NCI-H1694 treated with DMSO at 0.1 percent for 48 hours (cell line): ENCODE measurements at places on chromosomes 6 and 20.

GRCh38 chr6:148021165-148021564, 321.5 kb upstream of the SASH1 start:
- no peak for DNase-seq

DNA sequence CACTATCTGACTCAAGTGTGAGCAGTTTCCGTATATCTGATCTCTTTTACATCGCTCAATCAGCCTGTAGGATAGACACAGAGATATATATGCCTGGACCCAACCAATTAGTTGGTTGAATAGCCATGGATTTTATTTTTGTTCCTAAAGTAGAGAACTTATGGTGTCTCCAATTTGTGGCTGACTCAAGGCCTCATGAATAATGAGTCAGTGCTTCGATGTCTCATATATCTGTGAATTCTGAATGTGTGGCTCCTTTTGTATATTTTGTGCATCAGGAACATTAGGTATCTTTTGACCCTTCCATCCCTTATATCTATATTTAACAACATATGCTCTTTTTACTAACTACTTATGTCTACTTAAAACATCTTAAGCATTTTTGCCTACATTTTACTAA, 64.5 kb downstream of the OR2B2 start:
- DNase-seq: no peak

DNA sequence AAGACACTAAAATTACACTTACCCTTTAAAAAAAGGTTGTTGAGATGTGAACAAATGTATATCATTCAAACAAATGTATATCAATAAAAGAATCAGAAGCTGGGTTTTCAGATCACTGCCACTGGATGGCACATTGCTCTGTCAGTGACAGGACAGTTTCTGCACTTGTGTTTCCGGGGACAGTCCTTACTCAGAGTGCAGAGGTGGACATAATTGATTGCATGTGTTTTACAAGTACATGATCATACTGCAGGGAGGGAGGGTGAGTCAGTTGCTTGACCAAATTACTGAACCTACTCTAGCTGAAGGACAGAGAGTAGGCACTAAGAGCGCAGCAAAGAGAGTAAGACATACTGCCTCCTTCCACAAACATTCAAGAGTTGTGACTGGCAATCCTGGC, 302.3 kb downstream of the TENT5A start:
- DNase-seq: no peak

DNA sequence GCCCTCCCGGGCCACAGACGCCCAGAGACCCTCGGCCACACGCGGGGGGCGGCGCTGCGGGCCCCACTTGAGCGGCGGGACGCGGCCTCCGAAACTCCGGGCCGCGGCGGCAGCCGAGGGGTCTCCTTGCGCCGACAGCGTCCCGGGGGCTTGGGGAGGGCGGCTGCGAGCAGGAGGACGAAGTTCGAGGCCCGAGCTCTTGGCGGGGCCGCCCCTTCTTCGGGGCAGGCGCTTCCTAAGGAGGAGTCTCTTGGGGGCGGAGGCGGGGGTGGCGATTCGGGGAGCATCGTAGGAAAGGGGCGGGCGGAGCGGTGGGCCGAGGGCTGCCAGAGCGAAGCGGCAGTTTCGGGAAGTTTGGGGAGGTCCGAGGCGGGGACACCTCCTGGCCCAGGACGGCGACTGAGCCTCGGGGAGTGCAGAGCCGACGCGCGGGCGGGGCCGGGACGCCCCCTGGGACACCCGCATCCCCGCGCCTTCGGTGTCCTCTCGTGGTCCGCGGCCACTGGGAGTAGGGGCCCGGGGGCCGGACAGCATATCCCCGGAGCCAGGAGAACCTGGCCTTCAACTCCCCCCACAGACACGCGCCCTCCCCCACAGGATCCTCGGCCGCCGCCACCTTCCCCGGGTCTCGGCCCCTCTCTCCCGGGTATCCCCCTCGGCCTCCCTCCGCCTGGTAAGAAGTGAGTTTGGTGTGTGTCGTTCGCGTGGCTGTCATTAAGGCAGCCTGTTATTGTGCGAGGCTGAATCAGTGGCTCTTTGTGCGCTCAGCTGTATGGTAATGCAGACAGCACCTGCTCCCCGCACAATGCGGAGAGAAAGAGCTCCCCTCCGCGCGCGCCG, 613 bp upstream of the DLL1 start:
- DNase-seq: peak; percentile 37

DNA sequence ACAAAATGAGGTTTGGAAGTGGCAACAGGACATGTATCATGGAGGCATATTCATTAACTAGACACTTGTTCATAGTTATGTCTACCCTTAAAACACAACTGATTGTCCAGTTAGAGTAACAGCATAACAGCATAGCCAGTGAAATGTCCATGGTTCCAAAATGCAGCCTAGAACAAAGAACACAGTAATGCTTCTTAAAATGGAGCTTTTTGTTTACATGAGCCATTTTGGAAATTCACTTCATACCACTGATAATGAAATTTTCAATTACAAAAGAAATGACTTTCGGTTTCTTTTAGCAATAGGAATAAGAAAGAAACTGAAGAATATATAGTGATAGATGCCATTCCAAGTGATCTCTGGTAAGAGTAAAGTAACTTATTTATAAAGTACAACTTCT, 111.1 kb upstream of the DST start:
- DNase-seq: no peak

- no peak for DNase-seq
These were observed 8.5 kb downstream of the RBM24 start for GRCh38 chr6:17289630-17290061.

DNA sequence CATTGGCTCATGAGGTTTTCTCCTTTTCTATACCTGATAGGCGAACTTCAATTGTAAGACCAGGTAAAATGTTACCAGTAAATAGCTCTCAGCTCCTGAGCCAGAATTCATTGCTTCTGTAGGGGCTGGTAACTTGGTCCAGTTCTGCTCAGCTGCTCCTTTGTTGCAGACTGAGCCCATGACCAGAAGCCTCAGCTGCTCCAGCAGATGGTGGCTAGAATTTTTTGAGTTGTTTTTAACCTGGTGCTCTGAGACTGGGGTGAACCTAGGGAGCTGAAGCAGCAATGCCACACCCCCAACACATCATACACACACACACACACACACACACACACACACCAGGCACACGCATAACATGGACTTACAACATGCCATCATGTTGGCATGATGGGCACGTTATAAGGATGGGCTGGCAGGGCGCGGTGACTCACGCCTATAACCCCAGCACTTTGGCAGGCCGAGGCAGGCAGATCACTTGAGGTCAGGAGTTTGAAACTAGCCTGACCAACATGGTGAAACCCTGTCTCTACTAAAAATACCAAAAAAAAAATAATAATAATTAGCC, 103.1 kb downstream of the QRSL1 start:
- no peak for DNase-seq

- no peak for DNase-seq
These were observed 17.8 kb downstream of the LRP11 start for GRCh38 chr6:149846321-149846720.

DNA sequence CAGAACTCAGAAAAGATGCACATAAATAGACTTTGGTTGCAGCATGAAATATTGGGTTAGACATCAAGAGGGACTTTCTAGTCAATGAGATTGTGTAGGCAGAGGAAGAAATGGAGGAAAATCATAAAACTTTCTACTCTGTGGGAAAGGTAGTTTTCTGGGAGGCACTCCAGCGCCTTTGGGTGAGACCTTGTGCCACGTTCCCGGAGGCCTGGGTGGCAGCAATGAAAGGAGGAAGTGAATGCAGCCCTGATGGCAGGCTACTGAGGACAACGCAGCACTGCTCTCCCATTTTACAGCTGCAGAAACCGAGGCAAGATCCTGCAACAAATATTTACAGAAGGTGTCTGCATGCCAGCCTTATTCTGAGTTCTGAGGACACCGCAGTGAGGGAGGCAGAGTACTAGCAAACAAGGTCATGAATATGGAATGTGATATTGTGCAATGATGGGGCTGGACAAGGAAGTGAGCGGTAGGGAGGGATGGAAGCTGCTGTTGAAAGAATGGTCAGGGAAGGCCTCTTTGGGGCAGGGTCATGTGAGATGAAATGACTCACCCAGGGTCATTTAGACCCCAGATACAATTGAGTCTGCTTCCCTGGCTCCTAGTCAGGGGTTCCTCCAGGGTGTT, 159.1 kb downstream of the TFAP2C start:
- DNase-seq: no peak

DNA sequence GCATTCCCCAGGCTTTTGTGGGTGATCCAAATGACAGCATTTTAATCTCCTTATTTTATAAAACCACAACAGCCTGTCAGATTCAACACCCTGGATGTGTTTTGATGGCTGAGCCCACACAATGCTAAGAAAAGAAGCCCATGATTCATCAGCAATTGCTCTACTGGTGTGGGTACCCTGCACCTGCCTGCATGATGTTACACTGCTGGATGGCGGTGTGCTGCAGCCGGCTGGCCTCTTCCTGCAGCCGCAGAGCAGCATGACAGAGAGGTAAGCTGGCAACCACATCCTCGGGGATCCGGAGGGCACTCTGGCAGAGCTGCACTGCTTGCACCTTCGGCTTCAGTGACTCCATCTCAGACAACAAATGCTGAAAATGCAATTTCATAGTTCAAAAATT, 327.5 kb downstream of the SYNE1 start:
- no peak for DNase-seq

GRCh38 chr20:3669710-3670367, 6.6 kb upstream of the GFRA4 start:
- DNase-seq: no peak

DNA sequence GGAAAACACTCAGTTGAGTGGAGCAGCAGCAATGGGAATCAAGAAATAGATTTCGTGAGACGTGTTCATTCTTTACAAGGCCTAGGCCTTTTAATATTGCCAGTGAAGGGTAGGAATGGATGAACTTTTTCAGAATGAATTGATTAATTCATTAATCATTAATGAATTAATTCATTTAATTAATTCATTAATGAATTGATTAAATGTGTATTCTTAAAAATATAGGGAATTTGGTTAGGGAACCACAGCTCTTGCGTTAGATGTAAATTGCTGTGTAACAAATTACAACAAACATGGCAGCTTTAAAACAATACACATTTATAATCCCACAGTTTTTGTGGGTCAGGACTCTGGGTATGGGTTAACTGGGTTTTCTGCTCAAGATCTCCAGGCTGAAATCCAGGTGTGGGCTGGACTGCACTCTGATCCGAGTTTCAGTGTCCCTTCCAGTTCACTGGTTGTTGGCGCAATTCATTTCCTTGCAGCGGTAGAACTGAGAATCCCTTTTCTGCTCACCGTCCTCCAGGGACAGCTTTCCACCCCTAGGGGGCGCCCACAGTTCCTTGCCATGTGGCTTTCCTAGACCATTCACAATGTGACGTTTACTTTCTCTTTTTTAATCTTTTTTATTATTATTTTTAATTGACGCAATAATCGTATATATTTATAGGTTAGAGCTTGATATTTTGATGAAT, 32.8 kb upstream of the BCAS1 start:
- DNase-seq: no peak

- DNase-seq: no peak
These were observed 12.5 kb upstream of the THBD start for GRCh38 chr20:23061734-23062561.

- no peak for DNase-seq
These were observed 125.4 kb downstream of the CD24 start for GRCh38 chr6:106849120-106849519.

DNA sequence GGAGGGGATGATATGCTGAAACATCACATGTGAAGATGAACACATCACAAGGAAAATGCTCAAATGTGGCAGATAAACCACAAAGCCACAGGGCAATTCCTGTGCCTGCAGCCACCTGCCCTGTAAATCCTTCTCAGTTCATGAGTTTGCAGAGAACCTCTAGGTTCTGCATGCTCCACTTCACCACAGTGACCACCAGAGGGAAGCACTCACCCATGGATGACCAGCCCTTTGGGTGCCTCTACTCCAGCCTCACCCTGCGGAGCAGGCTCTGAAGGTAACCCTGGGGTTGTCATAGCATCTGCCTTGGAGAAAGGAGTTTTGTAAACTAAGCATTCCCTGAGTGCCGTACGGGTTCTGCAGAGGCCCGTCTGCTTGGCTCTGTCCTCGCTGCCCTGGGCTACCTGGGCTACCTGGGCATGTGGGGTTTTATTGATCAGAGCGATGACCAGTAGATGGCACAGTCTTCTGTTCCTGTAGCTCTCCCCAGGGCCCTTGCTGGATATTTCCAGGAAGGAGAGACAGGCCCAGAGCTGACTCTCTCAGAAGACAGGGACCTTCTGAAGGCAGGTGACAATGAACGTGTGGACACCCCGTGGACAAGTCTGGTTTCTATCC, 31.7 kb upstream of the CST1 start:
- DNase-seq: no peak

GRCh38 chr6:91720324-91720723, 1133.5 kb upstream of the MAP3K7 start:
- DNase-seq: no peak

- DNase-seq: no peak
These were observed 73.1 kb upstream of the RIPOR2 start for GRCh38 chr6:25008707-25009392.

- no peak for DNase-seq
These were observed 31.5 kb upstream of the FKBP1A start for GRCh38 chr20:1424336-1424735.

DNA sequence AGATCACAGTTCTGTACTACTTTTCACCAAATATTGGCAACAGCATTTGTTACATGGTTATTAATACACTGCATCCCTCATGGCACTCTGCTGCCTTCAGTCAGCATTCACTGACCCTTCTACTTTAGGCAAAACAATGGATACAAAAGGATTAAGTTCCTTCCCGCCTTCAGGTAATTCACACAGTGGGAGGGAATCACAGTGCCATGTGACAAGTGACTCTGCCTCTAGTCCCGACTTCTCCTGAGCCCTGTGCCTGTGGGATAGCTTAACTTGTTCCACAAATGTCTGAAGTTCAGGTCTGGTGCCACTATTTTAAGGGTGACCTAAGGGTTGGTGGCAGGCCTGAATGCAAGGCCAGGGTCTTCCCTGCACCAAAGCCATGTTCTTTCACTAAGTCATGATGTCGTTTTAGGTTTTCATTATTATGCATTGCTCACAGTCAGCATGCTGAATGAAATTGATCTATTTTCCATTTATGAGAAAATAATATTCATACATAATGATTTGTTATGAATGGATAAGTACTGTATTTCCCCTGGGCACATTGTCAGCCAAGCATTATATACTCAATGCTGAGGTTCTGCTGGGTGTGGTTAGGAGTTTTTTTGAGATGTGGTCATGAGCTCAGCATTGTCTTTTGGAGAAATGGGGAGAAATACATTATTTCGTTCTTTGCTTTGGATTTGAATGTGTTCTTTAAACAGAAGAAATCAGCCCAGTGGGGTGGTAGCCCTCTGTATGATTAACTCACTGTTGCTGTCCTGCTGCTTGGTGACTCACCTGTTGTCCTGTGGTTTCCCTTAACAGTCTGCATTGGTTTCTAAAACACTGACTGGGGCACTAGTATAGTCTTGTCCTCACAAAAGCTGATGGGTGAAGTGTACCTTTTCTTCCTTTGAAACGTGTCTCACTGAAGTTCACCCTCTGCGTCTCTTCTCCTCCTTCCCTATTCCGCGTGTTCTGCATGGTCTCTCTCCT, 66.4 kb downstream of the AFDN start:
- no peak for DNase-seq

DNA sequence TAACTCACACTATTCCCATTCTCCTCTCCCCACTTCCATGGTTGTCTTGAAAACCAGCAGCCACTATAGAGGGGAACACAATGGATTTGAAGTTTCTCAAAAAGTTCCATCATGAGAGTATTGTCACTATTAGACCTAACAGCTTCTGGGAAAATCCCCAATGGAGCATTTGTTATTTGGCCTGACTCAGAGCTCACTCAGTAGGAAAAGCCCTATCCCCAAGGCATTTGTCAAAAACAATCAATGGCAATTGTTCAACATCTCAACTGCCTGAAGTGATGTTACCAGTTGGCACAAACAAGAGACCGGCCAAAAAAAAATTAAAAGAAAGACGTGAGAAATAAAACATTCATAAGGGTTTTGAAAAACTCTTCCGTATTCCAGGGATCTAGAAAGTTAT, 98.8 kb downstream of the MYLK4 start:
- DNase-seq: no peak
